ENCODE measurements at places on chromosomes 3 and 15. TPM values are rescaled to one million over a fixed set of nuclear protein-coding genes. Genes with fewer than 3 reads are reported as not detected.

GRCh38 chr15:45747426-45747825, 112.6 kb downstream of the SQOR start:
- no peak for DNase-seq

- DNase-seq: no peak
These were observed 791 bp downstream of the GYG1 start for GRCh38 chr3:148992027-148992634.

DNA sequence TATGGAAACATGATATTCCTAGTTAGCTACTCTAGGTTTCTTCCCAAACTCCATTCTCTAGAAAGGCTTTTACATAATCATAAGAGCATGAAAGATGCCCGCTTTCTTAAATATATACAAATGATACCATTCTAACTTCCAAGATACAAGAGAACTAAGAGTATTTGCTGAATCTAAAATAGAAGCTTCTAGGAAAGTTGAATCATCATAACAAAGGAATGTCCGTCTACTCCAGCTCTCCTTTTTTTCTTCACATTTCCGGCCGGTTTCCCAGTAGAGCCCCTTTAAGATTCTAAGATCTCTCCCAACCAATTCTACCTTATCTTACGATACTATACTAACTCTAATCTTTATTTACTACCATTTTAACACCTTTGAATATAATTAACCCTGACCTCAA, 60.1 kb downstream of the RAD18 start:
- no peak for DNase-seq

SACM1L gene
- 26.4 TPM for polyA plus RNA-seq

DNA sequence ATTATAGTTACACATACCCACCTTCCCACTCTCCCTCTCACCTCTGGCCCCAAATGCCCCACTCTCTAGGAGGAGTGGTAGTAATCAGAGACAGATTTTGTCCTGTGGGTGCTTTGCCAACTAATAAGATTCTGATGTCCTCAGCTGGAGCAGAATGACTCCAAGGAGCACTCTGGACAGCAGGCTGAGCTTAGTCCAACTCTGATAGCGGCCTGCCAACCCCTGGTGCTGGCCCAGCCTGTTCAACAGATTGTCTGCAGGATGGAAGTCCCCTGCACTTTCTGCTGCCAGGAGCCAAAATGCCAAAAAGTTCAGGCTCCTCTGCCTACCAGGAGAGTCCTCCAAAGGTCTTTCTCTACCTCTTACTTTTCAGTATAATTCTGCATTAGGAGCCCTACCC, 160.5 kb upstream of the UMPS start:
- no peak for DNase-seq

DNA sequence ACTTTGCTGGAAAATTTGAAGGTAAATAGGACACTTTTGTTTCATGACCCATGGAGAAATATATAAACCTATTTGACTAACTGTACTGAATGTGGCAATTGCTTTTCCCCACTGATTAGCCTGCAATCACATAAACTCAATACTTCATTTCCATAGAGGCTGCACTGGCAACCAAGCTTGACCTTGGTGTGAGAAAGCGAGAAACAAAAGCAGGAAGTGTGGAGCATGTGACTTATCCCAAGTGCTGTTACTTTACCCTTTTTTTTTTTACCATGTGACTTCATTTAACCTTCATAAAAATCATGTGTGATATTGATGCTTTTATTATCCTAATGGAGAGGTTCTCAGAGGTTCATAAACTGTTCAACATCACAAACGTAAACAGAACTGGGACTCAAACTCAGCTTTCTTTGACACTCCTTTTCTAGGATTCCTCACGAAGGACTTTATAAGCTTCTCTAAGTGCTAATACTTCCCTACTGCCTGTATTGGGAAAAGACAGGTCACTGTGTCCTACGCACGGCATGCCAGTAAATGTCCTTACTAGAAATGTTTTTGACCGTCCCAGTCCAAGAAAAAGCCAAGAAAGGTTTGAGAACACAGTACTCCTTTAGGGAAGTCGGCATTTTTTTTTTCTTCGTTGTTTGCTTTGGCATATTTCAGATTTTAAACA, 34.9 kb upstream of the ZNF385D start:
- DNase-seq: no peak

GRCh38 chr3:23798456-23798855, 7.3 kb upstream of the UBE2E1 start:
- DNase-seq: no peak

DNA sequence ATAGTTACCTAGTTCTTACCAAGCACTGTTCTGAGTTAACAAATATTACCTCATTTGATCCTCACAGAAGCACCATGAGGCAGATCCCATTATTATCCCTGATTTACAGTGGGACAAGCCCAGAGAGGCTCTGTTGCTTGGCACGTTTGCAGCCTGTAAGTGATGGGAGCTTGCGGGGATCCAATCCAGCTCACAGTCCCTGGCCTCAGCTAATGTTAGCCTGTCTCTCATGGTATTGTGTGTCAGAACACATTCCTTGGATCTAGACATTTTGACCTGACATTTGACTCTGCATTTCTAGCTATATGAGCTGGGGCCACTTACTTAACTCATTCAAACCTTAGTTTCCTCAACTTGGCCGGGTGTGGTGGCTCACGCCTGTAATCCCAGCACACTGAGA, 246.9 kb upstream of the LRTM1 start:
- DNase-seq: no peak

DNA sequence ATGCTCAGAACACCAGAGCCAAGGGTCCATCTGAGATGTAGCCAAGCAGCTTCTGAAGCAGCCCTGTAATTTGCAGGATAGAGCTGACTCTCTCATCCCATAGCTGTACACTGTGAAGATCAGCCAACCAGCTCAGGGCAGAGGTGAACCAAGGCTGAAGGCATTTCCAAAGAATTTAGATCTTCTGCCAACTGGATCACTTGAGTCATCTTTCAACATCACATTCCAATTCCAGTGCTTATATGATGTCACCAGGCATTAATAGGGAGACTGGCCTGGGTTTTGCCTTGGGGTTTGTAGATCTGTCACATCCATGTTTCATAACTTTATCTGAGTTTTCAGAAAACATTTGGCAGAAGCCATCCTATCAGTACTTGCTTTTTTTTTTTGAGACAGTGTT, 98.2 kb downstream of the NR2F2 start:
- peak; percentile 76 for DNase-seq

AMT gene
- polyA plus RNA-seq: 5.5 TPM

DNA sequence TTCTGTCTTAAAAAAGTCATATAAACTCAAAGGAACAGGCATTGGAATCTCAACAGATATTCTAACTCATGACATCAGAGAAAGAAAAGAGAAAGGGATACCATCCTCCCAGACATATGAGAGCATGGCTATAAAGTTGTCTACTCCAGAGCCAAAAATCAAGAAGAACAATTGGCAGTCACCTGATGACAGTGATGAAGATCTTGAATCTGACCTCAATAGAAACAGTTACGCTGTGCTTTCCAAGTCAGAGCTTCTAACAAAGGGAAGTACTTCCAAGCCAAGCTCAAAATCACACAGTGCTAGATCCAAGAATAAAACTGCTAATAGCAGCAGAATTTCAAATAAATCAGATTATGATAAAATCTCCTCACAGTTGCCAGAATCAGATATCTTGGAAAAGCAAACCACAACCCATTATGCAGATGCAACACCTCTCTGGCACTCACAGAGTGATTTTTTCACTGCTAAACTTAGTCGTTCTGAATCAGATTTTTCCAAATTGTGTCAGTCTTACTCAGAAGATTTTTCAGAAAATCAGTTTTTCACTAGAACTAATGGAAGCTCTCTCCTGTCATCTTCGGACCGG, 35.9 kb downstream of the UNC13C start:
- no peak for DNase-seq

DNA sequence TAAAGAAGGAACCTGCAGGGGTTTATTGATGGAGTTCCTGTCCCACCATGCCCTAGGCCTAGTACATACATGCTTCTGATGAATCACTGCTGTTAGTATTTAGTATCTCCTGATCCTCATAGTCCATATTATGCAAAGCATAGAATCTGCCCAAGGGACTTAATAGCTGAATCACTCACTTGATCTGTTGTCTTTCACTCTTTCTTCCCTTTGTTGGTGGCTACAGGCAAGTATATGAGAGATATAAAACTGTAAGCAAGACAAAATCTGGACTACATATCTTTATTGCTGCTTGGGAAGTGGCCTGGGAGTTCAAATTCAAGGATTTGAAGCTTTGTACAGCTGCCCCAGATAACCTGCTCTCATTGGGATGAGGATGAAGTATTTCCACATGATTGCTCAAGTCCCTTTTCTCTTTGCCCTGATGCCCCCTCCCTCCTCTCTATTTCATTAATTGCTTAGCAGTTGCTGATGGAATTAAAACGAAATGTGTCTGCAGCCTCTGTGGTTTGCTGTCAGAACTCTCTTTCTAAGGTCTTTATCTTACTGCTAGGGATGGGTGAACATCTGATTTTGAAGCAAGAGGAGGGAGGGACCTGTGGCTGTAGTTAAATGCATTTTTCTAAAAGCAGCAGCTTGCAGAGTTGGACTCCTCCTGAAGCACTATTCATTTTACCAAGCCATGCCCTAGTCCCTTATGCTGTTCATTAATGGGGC, 114.1 kb downstream of the ZNF609 start:
- DNase-seq: peak; percentile 11

DNA sequence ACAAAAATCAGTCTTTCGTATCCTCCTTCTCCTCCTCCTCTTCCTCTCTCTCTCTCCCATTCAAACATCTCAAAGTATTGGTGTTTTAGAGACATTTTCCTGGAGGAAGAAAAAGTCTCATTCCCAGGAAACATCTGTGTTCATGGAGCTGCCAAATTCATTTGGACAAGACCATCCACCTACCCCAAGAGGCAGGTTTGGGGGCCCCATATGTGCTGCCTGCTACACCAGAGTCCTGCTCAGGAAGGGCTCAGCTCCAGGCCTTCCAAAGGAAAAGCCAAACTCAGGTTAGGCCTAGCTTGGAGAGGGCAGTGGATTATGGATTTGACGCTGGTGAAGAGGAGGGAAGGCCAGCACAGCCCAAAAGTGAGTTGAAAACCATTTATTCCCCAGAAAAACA, 131.2 kb downstream of the SRGAP3 start:
- no peak for DNase-seq

GRCh38 chr3:101195951-101196713, 124.2 kb downstream of the IMPG2 start:
- no peak for DNase-seq

DNA sequence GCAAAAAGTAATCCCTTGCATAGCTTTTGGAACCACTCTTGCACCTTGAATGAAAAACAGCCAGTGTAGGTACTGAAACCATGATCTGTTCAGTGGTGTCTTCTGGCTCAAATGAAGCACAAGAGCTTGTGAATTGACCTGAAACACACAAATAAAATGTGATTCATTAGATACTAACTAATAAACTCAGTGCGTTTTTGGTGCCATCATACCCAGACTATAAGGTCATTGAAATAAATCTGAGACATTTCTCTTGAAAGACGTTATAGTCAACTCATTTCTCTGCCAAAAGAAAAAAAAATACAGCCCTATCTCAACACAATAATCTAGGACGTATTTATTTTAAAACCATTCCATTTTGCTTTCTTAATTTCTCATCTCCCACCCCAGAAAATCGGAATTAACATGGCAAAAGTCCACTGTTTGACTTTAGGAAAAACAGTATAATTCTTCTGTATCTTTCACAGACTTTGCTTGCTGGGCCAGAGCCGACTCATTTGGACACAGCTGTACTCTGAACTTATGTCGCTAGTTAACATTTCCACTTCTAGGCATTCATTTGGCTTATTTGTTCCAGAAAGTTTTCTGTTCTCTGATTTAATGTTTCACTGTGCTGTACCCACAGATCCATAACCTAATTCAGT, 284.9 kb upstream of the TBL1XR1 start:
- DNase-seq: no peak

DNA sequence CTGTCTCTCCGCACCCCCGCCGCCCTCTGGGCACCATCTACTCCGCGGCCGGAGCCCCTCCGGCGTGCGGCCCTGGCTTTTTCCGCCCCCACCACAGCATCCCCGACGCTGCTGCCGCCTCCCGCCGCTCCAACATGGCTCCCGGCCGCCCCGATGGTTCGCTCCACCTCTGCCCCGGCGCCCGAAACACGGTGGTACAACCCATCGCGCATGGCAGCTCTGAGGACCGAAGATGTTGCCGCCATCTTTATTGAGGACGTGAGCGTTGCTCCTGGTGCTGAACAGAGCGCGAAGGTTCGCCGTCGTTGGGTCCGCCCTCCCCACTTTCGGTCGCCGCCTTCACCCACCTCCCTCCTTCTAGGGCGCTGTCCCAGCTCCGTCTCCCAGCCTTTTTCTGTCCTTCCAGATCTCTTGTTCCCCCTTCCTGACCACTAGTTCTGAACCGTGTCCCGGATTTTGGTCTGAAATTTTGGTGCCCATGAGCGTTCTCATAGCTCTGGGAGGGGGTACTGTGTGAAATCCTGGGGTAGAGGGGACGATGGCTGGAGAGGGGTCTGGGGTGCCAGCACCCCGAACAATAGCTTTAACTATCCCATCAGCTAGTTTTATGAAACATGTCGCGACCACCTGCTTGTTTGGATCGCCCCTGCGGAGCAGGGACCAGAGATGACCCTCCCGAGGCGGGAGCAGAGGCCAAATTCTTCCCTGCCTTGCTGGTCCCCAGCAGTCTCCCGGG, at the start of gene CELSR3:
CELSR3 (minus strand) TSS at position 134 of the 736 bp plus-strand sequence. CDS start 252 bp downstream, outside the sequence.
- DNase-seq: peak; percentile 85

CELF6 gene
- polyA plus RNA-seq: 0.10 TPM

DNA sequence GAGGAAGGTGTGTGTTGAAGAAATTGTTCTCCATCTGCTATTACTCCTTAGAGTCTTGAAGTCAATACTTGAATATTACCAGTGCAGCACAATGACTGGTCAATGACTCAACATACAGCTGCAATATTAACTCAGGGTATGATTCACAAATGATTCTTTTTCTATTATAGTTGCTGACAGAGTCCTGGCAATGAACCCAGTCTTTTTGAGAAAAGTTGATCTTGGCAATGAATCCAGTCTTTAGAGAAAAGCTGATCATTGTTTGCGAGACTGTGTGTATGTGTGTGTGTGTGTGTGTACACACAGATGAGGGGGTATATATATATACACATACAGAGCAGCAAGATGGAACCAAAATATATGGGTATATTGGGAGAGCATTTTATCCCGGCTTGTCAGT, 315.1 kb downstream of the ZNF385D start:
- peak; percentile 74 for DNase-seq

DNA sequence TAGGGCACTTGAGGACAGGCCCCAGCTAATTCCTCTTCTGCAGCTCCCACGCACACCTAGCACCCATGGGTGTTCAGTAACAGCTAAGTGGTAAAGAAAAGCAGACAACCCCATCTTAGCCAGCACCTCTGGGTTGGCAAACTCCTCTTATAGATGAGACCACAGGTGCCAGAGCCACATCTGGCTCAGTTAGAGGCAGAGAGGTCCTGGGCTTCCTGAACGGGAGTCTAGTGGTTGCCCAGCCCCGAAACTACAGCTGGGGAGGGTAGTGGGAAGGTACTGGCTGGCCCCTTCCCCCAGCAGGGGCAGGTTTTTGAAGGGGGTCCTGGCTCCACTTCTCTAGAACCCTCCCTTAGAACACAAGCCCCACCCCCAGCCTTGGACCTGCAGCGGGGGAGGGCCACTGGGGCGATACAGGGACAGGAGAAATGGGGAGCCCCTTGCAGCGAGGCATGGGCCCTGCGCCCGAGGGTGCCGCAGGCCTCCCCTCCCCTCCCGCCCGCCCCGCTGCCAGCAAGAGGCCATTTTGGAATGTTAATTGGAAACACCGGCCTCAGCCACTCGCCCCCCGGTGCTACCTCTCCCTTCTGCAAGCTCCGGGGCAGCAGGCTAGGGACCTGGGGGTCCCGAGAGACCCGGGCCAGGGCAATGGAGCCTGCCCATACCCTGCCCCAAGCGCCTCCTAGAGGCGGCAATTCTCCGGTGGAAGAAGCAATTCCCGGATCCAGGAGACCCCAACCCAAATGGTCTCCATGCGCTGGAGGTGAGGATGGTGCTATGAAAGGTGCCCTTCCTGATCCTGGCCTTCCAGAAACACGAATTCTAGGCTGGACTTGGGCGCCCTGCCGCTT, 1.5 kb downstream of the DUSP7 start:
- DNase-seq: no peak

WDR76 gene
- polyA plus RNA-seq: 4.6 TPM

Measured in AG04450 (cell line).